Cardiac fibroblast (primary cell): ENCODE measurements at places on chromosomes 2 and 18.
A peak's percentile ranks its signal among the peaks of the same experiment; 100 is the strongest.

- no peak for DNase-seq
Observed at GRCh38 chr2:212811921-212812320, 273.3 kb upstream of the ERBB4 start.

DNA sequence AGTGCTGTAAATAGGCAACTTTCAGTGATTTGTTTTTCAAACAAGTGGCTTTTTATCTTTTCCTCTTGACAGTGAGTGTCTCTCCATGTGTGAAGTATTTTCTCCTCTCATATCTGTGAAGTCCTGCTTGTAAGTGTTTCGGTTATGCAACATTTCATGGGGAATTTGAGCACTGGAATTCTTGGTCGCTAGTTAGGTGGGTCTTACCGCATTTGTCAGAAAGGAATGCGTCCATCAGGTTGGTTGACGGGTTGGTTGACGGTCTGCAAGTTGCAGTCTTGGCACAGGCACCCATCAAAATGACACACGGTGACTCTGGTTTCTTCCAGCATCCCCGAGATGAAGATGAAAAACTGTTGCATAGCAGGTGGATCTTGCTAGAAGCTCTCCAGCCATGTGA, 109.8 kb downstream of the AGAP1 start:
- no peak for DNase-seq

DNA sequence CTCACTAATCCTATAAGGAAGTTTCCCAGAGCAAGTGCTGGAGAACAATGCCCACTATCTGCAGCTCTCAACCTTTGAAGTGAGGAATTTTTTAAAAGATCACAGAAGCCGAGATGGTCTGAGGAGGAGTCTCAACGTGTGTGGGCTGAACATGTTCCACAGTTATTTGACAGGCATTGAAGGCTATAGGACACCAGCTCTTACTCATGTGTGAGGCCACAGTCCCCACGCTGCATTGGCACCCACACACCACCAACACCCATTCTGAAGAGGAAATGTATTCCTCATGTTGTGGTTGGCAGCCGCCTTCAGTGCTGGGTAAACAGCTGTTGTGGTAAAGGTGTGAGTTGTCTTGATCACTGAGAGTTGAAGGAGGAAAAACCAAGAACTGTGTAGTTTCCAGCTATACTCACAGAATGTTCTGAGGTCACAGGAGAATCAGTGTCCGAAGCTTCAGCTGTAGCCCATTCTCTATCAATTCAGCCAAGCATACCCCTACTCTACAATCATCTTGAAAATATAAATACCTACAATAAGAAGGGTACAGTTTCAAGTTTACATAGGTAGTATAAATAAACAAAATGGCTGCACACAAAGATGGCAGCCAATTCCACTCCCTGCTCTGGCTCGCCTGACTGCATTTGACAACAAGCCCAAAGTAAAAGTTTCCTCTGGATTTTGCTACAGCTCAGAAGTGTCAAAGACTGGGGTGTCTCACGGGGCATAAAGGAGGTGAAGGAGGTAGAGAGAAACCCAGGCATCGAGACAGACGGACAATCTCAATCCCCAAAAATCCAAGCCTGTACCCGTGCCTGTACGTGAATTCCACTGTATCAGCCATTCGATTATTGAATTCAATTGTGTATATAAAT, 12.1 kb downstream of the CD226 start:
- no peak for DNase-seq

DNA sequence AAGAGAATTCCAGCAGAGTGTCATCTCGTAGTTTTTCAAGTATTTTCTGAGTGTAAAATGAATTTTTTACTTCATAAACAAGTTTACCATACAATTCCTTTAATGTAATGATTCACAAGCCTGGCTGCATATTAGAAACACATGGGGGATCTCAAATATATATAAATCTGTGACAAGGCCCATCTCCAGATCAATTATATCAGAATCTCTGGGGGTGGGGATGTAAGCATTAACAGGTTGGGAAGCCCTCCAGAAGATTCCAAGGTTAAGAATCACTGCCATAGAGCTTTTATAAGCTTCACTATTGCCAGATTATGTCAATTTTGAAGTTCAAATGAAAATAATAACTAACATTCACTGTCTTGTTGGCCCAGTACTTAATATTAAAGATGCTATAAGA, 111.2 kb downstream of the BAZ2B start:
- DNase-seq = no peak

DNA sequence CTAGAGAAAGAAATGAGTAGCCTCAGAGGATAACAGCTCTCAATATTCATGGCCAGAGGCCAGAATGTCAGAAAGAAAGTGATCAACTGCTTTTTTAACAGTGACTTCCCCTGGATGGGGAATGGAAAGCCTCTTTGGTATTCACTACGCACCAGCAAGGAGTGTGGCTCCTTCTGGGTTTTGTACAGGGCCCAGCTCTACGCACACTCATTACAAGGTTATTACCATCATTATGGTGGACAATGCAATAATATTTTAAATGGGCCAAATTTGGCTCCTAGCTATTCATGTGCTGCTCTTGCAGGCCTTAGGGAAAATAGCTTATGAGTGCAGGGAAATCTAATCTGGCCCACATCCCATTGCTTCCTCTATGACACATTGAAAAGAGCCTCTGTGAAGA, 1149.5 kb upstream of the FANCL start:
- DNase-seq = no peak

GRCh38 chr2:239910851-239911640, 114.1 kb downstream of the NDUFA10 start:
- DNase-seq = no peak

GRCh38 chr18:55416791-55417190, 171.2 kb downstream of the TCF4 start:
- DNase-seq = no peak

- no peak for DNase-seq
Observed at GRCh38 chr2:204258890-204259289, 286.4 kb upstream of the PARD3B start.

DNA sequence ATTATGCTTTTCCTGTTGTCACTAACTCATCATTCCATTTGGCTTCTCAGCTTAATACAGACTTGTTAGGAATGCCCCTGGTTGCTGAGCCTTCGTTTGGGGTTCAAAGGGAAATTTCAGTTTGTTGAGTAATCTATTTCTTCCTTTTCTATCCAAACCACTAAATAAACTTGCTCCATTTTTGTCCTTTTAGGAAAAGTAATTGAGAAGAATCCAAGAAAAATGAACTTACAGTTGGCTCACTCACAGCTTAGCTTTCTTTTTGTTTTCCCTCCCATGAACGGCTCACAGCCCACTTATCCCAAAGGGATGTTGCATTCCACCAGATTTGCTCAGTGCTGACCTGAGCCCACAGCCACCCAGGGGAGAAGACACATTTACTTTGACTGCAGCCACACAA, 73.9 kb downstream of the SOX11 start:
- DNase-seq = no peak

DNA sequence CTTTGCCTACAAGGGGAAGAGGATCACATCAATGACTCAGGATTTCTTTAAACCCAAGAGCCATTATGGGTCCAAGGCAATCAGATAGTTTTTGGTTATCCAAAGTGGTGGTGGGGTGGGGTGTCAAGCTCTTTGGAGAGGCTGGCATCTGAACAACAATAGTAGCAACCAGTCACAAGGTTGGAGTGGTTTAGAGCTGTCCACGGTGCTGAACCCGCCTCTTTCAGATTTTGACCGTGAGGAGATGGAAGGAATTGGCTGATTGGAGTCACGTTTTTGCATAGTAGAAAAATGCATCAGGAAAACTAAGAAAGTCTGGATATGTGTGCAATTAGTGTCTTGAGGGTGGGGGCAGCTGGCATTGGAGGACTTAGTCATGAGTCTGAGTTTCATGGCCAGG, 159.9 kb downstream of the LOXHD1 start:
- DNase-seq = peak; percentile 13

GRCh38 chr2:236338495-236339184, 74.4 kb upstream of the ASB18 start:
- peak; percentile 43 for DNase-seq

DNA sequence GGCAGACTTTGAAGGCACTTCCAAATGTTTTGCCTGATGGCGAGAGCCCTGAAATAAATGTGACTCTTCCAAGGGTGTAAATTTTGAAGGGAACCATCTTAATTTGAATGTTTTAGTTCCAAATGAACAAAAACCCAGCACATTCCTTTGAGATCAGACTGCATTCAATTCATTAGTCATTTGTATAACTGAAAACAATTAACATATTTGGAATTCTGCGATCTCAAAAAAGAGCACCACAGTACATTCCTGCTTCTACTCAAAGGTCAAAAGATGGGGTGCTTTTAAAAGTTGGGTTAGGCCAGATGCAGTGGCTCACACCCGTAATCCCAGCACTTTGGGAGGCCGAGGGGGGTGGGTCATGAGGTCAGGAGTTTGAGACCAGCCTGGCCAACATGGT, 38.2 kb upstream of the CHRNA1 start:
- DNase-seq = no peak

DNA sequence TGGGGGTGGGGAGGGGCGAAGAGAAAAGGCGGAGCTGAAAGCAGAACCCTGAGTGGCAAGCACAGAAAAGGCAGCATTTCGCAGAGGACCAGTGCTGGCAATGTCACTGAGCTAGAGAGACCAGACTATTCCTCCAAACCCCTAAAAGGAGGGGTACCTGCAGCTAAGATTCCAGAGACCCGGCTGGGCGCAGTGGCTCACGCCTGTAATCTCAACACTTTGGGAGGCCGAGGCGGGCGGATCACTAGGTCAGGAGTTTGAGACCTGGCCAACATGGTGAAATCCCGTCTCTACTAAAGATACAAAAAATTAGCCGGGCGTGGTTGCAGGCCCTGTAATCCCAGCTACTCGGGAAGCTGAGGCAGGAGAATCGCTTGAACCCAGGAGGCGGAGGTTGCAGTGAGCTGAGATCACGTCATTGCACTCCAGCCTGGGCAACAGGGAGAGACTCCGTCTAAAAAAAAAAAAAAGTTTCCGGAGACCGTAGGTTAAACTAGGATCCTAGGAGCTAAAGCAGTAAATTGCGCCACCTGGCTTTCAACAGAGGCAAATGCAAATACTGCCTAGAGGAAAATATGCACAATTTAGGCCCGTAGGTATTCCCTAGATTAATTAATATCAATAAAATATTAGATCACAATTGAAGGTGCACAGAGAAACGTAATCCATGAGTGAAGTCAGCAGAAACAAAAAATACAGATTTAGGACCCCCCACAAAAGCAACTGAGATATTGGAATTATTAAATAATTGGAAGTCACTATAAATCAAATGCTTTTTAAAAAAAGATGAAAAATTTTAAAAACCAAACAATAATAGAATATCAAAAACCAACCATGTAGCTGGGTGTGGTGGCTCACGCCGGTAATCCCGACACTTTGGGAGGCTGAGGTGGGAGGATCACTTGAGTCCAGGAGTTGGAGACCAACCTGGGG, 4.9 kb downstream of the UCN start:
- DNase-seq = peak; percentile 83

DNA sequence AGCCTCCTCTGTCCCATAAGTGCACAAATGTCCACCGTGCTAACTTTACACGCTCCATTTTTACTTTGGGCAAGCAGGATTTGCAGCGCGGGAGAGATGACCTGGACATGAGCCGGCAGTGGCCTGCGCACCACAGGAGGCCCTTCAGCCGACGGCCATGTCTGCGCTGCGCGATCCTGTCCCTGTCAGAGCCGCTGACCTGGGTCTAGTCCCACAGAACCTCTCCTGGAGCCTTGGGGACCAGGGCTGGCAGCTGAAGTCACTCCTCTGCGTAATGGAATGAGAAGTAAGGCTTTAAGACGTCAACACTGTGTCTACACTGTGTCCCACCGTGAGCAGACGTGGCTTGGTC, 29.6 kb downstream of the ADI1 start:
- no peak for DNase-seq

DNA sequence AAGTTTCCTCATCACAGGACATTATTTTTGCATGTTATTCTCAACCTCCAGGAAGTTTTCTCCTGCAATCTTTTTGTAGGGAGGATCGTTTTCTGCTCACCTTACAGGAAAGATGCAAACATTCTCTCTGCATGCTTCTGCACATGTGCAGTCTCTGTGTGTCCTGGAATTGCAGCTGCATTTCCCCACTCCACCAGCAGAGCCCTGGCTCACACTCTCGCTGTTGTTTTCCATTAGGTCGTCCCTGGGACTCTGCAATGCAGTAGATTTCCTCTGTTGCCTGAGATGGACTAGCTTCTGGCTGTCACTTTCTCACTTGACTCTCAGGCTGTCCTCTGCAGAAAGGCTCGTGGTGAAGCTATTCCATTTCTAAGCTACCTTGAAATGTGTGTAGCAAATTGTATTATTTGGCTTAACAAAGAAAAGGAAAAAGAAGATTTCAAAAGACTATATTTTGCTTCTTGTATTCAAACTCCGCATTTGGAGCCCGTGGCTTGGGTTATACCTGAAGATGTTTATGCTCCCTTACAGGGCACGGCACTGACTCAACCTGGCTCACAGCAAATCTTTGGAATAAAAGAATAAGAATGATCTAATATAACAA, 346.7 kb downstream of the RAD51AP2 start:
- peak; percentile 17 for DNase-seq

- no peak for DNase-seq
Observed at GRCh38 chr2:1478311-1479305, 65.3 kb downstream of the TPO start.

DNA sequence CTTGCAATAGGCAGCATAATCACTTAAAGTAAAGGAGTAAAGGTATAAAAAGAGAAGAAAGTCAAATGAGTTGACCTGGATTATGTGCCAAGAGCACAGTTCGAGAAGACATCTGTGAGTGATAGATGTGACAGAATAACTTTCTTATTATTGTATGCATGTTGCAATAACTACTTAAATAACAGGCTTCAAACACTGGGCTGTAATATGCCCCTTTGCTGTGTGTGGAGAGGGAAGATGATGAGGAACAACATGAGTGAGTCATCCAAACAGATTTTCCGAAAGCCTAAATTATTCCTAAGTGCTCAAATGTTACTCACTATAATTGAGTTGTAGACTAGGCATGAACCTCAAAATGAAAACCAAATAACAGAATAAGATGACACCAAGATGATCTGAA, 328.1 kb downstream of the EXOC6B start:
- DNase-seq = no peak

DNA sequence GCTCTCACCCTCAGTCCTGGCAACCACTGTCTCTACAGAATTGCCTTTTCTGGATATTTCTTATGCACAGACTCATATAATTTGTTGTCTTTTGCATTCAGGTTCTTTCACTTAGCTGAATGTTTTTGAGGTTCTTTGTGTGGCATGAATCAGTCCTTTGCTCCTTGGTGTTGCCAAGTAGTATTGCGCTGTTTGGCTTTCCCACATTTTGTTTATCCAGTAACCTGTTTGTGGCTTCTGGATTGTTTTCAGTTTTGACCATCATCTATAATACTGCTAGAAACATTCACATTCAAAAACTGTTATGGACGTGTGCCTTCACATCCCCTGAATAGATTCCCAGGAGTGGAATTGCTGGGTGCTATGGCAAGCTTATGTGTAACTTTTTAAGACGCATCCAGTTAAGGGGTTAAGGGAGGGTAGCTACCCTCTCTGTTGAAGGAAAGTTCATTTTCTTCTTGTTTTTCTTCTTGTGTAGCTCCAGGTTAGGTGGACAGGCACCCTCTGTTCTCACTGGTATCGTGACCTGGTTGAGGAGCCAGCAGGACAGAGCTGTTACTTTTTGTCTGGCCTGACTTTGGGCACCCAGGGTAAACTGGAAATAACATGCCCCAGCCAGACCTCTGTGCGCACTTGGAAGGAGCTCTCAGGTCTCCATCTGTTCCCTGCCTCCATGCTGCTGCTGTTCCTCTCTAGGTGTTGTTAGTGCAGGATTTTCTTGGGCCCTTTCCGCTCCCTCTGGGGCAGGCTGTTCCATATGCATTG, 29.6 kb downstream of the ARHGAP25 start:
- DNase-seq = peak; percentile 34

GRCh38 chr2:31401580-31401979, 13.0 kb downstream of the XDH start:
- DNase-seq = peak; percentile 96

GRCh38 chr2:127083819-127084503, 23.0 kb downstream of the BIN1 start:
- DNase-seq = peak; percentile 93
